ENCODE measurements at places on chromosomes 5 and 9.

DNA sequence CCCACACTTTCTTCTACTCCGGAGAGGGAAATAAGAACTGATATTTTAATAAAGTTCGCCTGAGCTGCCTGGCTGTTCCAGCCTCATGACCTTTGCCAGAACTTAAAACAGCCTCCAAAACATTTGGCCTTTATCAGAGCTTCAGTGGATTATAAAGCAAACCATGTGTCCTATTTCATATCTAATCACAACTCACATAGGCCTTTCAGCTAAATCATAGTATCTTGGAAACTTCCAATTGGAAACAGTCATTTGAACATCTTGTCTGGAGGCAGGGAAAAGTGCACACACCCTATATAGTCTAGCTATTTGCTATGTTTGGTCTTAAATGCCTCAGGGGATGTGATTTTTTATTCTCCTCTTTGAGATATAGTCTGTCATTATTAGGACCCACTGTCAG is 46.0 kb upstream of the FREM1 start:
- no peak for DNase-seq

DNA sequence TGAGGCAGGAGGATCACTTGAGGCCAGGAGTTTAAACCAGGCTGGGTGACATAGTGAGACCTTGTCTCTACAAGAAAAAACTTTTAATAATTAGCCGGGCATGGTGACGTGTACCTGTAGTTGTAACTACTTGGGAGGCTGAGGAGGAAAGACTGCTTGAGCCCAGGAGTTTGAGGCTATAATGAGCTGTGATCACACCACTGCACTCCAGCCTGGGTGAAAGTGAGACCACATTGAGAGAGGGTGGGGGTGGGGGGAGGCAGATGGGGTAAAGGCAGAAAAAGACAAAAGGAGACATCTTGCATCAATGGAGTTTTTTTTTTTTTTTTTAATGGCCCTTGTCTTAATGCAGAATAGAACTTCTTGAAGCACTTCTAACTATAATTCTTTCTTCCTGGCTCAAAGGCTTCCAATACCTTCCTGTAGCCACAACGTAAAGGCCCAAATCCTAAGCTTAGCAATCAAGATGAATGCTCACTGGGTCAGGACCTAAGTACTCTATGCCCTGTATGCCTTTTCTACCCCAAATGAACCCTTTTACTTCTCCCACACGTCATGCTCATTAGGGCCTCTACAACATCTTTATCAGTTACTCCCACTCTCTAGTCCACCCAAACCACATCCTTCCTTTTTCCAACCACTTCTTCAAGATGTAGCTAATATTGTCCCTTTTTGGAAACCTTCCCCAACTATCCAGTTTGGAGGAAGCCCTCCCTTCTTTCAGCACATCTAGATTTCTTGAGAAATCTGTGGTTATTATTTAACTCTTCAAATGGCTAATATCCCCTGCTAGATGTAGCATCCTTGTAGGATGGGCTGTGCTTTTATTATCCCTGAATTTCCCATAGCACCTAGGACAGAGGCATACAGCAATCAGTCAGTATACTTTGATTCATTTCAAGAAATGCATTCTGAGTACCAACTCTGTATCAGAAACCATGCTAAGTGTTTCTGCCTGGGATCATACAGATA is 40.8 kb downstream of the CSF2 start:
- DNase-seq = no peak

GRCh38 chr5:74063821-74064220 is 437.8 kb downstream of the ARHGEF28 start:
- no peak for DNase-seq

DNA sequence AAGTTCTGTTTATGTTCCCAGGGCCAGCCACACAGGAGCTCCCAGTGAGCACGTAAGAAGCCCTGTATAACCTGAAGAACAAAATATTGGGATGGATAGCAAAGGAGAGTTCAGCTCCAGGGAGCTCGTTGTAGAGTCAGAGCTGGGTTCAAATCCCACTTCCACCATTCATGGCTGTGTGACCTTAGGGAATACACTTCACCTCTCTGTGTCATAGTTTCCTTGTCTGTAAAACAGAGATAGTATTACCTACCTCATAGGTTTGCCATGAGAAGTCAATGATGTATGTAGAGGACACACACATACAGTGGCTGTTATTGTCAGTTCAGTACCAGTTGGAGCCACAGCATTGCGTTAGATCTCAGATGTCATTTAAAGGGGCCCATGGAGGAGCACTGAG is 67.4 kb downstream of the MACROH2A1 start:
- no peak for DNase-seq

GRCh38 chr5:175206669-175207068 is 237.3 kb downstream of the DRD1 start:
- no peak for DNase-seq

GRCh38 chr9:33133186-33133585 is 34.0 kb downstream of the B4GALT1 start:
- no peak for DNase-seq

GRCh38 chr5:158559066-158559465 is 540.6 kb downstream of the EBF1 start:
- DNase-seq = no peak

GRCh38 chr9:117696154-117696553 is 8.0 kb upstream of the TLR4 start:
- no peak for DNase-seq

GRCh38 chr5:136249678-136250266 is 56.8 kb upstream of the SMIM32 start:
- peak; percentile 72 for DNase-seq

GRCh38 chr9:29118555-29118954 is 1545.3 kb upstream of the C9orf72 start:
- DNase-seq = no peak

- no peak for DNase-seq
Measured at GRCh38 chr9:95286151-95286550, 31.4 kb downstream of the FANCC start.

DNA sequence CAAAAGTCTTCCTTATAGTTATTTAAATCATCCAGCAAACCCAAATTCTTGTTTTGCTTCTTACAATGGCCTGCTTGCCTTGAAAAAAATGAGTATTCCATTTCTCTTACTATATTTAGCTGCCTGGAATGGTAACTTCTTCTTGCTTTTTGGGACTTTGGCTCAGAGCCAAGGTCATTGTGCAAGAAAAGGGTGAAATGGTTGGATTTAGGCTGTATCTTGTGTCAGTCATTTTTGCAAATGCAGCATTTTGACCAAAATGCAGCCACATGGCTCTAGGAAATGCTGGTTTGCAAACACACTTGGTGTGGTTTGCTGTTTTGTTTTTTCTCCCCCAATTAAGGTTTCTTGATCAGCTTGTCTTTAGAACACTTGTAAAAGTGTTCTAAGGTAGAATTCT is 133.3 kb upstream of the ELL2 start:
- no peak for DNase-seq
